ENCODE measurements at places on chromosomes 16 and 17.

GRCh38 chr16:26801628-26802027 is 265.1 kb upstream of the C16orf82 start:
- DNase-seq: no peak

- no peak for DNase-seq
These were observed 126.0 kb upstream of the SDK2 start for GRCh38 chr17:73770115-73770848.

- no peak for DNase-seq
These were observed 1.5 kb downstream of the HOXB4 start for GRCh38 chr17:48576479-48577309.

- no peak for DNase-seq
These were observed at the start of gene PRSS22 for GRCh38 chr16:2857451-2858244. TSS of gene PRSS22 (minus strand) at chr16:2858170. CDS start at chr16:2858104, 66 bp downstream.

- DNase-seq: no peak
These were observed 15.4 kb upstream of the HELZ start for GRCh38 chr17:67260170-67260987.

GRCh38 chr16:11484691-11485258 is 101.9 kb downstream of the LITAF start:
- DNase-seq: no peak

DNA sequence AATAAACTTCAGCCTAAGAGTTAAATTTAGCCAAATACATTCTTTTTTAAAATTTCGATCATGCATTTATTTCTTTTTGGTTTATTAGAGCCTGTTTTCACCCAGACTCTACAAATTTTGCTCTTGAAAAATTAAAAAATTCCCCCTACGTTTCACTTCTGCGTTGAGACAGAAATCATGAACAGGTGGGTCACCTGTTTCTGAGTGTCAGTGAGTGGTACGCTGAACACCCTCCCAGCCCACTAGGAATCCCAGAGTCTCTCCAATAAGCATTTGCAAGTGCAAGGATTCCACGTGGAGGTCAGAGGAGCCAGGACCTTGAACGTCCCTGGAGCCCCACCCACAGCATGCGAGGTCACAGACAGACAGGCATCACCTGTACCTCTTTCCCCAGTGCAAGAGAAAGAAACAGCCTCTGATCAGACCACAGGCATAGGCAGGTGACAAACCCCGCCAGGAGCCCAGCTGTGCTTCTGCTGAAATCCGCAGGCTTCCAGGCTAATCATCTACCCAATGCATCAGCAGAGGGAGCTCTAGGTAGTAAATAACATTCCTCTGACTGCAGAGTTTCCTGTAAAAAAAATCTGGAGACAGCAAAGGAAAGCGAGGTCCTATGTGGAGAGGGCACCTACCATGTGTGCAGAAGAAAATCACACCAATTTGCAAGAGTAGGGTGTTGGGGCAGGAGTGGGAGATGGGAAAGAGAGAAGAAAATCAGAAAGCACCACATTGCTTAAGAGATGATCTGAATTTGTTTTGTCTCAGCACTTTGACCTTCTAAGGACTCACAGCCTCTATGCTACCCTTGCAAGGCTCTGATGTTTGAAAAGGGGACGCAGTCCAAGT is 5.9 kb upstream of the XYLT1 start:
- DNase-seq: no peak

- no peak for DNase-seq
These were observed 5.8 kb downstream of the CRHR1 start for GRCh38 chr17:45789874-45790273.

- DNase-seq: no peak
These were observed 422.0 kb upstream of the MON1B start for GRCh38 chr16:76768948-76769347.

DNA sequence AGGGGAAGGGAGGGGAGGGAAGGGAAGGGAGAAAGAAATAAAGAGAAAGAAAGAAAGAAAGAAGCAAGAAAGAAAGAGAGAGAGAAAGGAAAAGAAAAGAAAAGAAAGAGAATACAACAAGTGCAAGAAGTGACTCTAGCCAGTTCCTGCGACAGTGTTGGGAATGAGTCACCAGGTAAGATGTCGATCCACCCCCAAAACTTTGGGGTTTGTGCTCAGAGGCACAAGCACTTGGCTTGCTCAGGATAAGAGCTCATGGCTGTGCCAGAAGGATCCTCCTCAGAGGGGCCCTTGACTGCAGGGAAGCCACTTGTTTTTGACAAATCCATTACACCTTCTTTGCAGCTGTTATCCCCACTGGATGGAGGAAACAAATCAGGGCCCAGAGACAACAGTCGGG is 137.7 kb downstream of the TMEM132E start:
- no peak for DNase-seq

- DNase-seq: no peak
These were observed 101.2 kb downstream of the OR1D5 start for GRCh38 chr17:2962236-2962635.

- DNase-seq: no peak
These were observed 48.6 kb upstream of the MNT start for GRCh38 chr17:2449486-2449885.

DNA sequence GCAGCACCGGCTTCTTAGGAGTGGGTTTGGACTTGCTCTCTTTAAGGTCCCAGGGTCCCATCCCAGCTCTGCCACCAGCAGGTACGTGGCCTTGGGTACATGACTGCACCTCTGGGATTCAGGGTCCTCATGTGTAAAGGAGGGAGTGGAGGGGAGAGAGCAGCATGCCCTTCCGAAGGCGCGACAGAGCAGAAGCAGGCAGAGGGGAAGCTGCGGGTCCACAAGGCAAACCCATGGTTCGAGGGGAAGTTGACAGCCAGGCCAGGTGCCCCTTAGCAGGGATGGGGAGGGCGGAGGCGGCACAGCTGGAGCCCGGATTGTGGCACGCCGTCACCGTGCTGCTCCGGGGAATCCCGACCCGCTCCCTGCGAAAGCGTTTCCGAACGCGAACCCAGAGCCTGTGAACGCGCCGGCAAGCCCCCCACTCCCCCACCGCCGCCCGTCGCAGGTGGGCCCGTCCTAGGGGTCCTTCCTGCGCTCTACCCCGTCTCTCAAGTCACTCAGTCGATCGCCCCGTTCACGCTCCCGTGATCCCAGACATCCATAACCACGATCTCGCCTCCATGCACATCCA is 4.1 kb upstream of the TBX2 start:
- no peak for DNase-seq

- DNase-seq: no peak
These were observed 13.0 kb downstream of the SHPK start for GRCh38 chr17:3622977-3623594.

Measured in activated naive CD8-positive, alpha-beta T cell treated with anti-CD3 and anti-CD28 coated beads, Interleukin-2, amount 50 U/mL, for 16 hours (primary cell).